ENCODE measurements at places on chromosomes 2 and 18. TPM values are rescaled to one million over a fixed set of nuclear protein-coding genes. Genes with fewer than 3 reads are reported as not detected.

Gene ZBTB7C
- 2.1 TPM for total RNA-seq

DNA sequence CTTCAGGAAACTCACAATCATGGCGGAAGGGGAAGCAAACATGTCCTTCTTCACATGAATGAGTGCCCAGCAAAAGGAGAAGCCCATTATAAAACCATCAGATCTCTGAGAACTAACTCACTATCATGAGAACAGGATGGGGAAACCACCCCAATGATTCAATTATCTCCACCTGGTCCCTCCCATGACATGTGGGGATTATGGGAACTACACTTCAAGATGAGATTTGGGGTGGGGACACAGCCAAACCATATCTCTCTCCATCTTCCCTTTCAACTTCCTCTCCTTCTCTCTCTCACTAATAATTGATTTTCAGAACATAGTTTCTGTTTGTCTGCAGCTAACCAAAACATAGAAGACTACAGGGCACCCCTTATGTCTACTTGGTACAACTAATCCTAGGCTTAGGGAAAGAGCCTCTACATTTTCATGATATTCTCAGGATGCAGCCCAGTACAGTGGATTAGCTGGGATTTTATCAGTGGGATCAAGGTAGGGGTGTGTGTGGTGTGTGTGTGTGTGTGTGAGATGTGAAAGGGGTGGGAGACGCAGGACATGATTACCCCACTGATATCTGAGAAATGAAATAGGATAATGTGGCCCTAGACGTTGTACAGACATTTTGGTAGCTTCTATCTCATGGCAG, 2.8 kb upstream of the ATF2 start:
- DNase-seq = no peak

- DNase-seq = peak; percentile 29
Observed at GRCh38 chr2:15890936-15891905, 49.1 kb upstream of the MYCN start.

Gene SLC30A3
- 9.4 TPM for total RNA-seq

DNA sequence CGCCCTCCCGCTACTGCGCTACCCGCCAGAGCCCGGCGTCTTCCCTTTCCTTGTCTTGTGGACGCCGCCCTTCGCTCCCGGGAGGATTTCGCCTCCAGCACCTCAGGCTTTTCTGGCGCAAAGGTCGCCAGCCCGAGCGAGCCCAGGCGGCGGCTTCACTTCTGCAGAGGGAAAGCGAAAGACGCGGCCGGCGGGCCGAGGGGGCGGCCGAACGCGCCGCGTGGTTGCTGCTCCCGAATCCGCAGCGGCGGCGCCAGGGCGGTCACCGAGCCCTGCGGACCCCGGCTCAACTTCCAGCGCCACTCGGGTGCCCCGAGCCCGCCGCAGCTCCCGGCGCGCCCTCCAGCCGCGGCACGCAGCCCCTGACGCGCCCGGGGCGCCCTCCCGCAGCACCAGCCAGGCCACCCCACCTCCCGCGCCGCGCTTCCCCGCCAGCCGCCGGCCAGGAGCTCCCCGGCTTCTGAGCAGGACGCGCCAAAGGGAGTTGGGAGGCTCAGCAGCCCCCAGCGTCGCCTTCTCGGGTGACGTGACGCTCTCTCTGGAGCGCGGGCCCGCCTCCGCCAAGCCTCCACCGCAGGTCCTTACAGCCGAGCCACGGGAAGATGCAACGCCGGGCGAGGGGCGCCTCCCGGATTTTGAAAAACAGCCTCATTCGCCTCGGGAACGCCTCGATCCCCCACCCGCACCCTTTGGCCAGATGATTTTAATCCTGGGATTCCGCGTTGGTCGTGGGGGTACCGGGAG, 84.9 kb upstream of the EPB41L3 start:
- DNase-seq = peak; percentile 67

GRCh38 chr2:183740241-183740640, 616.0 kb downstream of the NUP35 start:
- no peak for DNase-seq

Gene IGFBP5
- 156 TPM for total RNA-seq

DNA sequence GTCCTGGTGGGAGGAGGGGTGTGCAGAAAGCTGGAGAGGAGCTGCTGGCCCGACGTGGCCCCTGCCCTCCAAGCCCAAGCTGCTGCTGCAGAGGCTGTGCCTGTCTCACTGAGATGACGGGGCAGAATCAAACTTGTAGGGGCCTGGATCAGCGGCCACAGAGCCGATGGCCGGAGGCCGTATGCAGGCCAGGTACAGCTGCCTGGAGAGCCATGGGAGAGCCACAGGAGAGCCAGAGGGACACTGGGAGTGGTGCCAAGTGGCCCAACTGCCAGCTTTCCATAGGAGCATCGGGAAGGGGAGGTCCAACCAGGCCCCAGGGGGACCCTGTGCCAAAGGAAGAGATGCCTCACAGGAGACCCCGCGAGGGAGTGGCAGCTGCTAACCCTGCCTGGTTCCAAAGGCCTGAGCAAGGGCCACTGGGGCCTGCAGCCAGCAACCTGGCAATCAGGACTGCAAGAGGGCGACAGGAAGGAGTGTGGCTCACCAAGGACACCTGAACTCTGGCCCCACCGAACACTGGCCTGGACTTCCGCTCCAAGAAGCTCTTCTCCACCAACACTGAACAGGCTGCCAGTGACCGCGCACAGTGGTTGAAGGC, 70.7 kb downstream of the HDAC4 start:
- peak; percentile 77 for DNase-seq

- DNase-seq = no peak
Observed at GRCh38 chr2:149536649-149537048, 50.9 kb downstream of the MMADHC start.

- DNase-seq = peak; percentile 30
Observed at GRCh38 chr18:35289727-35290093, 319 bp downstream of the ZSCAN30 start.

- no peak for DNase-seq
Observed at GRCh38 chr2:109064660-109065390, 64.2 kb upstream of the SH3RF3 start.

DNA sequence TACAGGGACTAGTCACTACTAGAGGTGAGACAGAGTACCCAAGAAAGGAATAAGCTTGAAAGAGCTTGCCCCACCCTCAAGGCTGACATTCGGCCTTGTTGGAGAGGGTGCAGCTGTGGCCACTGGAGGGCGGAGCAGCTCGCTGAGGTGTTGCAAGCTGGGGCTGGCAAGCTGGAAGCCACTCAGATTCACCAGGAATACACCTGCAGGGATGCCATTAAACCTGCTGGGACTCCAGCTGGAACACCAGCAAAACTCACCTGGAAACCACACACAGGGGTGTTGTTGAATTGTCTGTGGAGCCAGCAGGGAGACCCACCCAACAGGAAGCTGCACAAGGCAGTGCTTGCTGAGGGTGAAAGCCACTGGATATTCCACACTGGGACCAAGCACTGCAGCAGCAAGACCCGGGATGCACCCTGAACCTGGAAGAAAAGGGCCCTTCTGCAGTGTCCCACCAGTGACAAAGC, 26.1 kb downstream of the KCTD18 start:
- no peak for DNase-seq

Gene MYO5B
- 1.1 TPM for total RNA-seq

Gene HOXD8
- total RNA-seq = 0.92 TPM

Gene TMEM169
- total RNA-seq = 0.15 TPM

DNA sequence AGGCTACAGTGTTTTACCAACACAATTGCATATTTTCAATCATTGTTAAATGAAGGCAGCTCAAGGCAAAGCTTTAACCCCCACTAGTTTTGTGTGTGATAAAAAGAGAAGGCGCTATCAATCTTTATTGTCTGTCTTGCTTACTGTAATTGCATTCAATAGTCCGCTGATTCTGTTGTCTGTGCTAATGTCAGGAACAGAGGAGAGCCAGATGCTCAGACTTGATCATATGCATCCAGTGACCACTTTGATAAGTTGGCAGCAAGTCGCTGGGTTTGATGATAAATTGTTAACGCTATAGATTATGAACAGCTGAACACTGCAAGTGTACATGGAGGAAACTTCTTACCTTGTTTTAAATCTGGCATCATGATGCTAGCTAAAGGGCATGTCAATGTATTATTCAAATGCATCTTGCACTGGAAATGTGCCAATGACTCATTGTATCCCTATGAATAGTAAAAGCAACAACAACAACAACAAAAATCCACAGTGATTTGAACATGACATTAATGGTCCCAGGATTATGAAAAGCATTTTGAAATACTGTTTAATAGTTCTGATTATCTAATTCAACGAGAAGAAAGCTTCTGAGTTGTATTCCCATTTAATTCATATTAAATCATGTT, 423.5 kb upstream of the FANCL start:
- no peak for DNase-seq

Gene SKA1
- 0.20 TPM for total RNA-seq

- no peak for DNase-seq
Observed at GRCh38 chr2:126383800-126384199, 272.2 kb upstream of the GYPC start.

GRCh38 chr2:201854221-201854801, 48.0 kb downstream of the CDK15 start:
- no peak for DNase-seq

Gene ZNF521
- 28.8 TPM for total RNA-seq

Gene RNU2-63P
- not detected for total RNA-seq

DNA sequence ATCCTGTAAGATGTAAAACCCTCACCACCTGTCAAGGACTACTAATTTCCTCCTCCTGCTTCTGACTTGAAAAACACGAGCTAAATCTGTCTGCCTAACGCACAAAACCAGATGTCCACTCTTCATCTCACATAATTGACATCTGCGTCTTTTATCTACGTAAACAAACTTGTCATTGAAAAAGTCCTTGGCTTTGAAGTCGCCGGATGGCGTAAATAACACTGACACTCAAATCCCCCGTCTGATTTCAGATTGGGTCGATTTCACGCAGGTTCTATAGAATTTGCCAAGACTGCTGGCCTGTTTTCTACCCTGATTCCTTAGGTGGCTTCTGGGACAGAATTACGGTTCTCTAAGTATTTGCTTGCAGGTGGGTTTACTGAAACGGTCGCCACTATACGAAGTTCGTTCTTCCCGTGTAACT, 539 bp upstream of the MOB4 start:
- no peak for DNase-seq

GRCh38 chr2:97675430-97676113, 6.1 kb downstream of the C2orf92 start:
- DNase-seq = no peak

Gene KCNK3
- 2.8 TPM for total RNA-seq

- DNase-seq = no peak
Observed at GRCh38 chr2:130819226-130819607, 17.5 kb upstream of the ARHGEF4 start.

GRCh38 chr2:88852753-88853402, 161.4 kb downstream of the RPIA start:
- DNase-seq = no peak

Data from left ventricle myocardium superior (tissue), 1 donor.